Pancreas (tissue), 10 donors: ENCODE measurements at places on chromosomes 12 and 14. TPM values are rescaled to one million over a fixed set of nuclear protein-coding genes. Genes with fewer than 3 reads are reported as not detected.

Gene DEGS2
- total RNA-seq: 5.1 TPM

Gene HCAR3
- total RNA-seq: not detected

Gene TOMM20L
- 0.25 TPM for total RNA-seq

Gene MYF5
- total RNA-seq: not detected

Gene ANO4
- total RNA-seq: 0.87 TPM

Gene PRR4
- total RNA-seq: 0.32 TPM

Gene KERA
- not detected for total RNA-seq

Gene KRT72
- total RNA-seq: not detected

Gene CLEC6A
- total RNA-seq: not detected

Gene TSHR
- not detected for total RNA-seq

Gene MUCL1
- not detected for total RNA-seq

Gene MANSC4
- not detected for total RNA-seq

Gene PRKD1
- 3.5 TPM for total RNA-seq

Gene C1QL4
- not detected for total RNA-seq

Gene TROAP
- 0.08 TPM for total RNA-seq
